ENCODE measurements at places on chromosomes 5 and 9. TPM values are rescaled to one million over a fixed set of nuclear protein-coding genes. Genes with fewer than 3 reads are reported as not detected.

LRRC19 gene
- total RNA-seq: not detected

SVEP1 gene
- 0.45 TPM for total RNA-seq

ANGPTL2 gene
- total RNA-seq: 4.4 TPM

CRHBP gene
- not detected for total RNA-seq

TMEM174 gene
- not detected for total RNA-seq

PCDHGA10 gene
- total RNA-seq: 3.6 TPM

TOR1B gene
- 50.0 TPM for total RNA-seq

MELK gene
- 80.9 TPM for total RNA-seq

ENHO gene
- total RNA-seq: 1.2 TPM

BTNL3 gene
- total RNA-seq: not detected

ZBTB34 gene
- 10.1 TPM for total RNA-seq

ADRA1B gene
- not detected for total RNA-seq

MARCOL gene
- not detected for total RNA-seq

PDE6A gene
- 0.39 TPM for total RNA-seq

NPR2 gene
- total RNA-seq: 9.1 TPM

TAF11L10 gene
- 1.4 TPM for total RNA-seq

TTC23L gene
- 0.55 TPM for total RNA-seq

PCDHB5 gene
- total RNA-seq: 23.6 TPM

GRM6 gene
- total RNA-seq: not detected

DCTN3 gene
- total RNA-seq: 89.4 TPM

All from A673 (cell line).